Suprapubic skin (tissue), 4 donors: ENCODE measurements at places on chromosomes 5 and 9.

- no peaks in the 10 kb centered on the region for H3K36me3 ChIP-seq
- H3K4me3 ChIP-seq: no peak overlapping the region
- H3K27me3 ChIP-seq: peaks cover 5% of the 10 kb centered on the region
- DNase-seq: no peak
These were observed 144.1 kb downstream of the SEC61B start for GRCh38 chr9:99366183-99366582.

DNA sequence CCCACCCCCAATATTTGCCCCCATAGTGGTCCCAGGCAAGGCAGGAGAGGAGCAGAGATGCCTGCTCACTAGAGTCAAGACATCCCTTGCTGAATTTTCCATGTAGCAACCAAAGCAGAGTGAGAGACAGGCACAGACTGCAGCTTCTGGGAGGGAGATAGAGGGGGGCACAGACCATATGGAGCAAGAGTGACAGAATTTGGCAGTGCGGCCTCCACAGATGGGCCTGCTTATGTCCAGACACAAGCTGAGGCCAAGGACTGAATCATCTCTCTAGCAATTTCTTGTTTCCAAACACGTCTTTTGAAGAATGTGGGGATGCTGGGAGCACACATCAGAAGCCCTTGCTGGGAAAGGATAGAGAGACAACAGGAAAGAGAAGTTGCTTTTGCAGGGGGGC is 53.0 kb upstream of the ALDH1B1 start:
- H3K27ac ChIP-seq: no peak overlapping the region
- no peaks in the 10 kb centered on the region for H3K36me3 ChIP-seq
- no peak overlapping the region for H3K4me3 ChIP-seq

DNA sequence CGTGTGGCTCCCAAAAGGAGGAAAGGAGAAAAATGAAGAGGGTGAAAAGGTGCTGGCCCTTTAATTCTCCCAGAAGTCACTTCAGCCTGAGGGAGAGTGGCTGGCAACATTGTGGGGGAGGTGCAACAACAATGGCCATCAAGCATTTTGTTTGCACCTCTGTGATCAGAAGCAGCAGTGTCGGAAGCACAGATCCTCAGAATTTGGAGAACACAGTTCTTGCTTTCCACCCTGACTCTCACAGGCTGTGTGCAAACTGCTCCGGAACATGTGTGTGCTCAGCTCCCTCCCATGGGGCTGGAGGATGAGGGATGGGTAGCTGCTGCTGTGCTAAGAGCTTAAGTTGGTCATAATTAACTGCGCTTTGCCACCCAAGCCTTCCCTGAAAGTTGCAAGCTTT is 127.1 kb downstream of the DPYSL3 start:
- no peaks in the 10 kb centered on the region for H3K4me1 ChIP-seq
- peak overlapping the region; percentile 27 for H3K27ac ChIP-seq
- no peaks in the 10 kb centered on the region for H3K27me3 ChIP-seq
- DNase-seq: no peak

DNA sequence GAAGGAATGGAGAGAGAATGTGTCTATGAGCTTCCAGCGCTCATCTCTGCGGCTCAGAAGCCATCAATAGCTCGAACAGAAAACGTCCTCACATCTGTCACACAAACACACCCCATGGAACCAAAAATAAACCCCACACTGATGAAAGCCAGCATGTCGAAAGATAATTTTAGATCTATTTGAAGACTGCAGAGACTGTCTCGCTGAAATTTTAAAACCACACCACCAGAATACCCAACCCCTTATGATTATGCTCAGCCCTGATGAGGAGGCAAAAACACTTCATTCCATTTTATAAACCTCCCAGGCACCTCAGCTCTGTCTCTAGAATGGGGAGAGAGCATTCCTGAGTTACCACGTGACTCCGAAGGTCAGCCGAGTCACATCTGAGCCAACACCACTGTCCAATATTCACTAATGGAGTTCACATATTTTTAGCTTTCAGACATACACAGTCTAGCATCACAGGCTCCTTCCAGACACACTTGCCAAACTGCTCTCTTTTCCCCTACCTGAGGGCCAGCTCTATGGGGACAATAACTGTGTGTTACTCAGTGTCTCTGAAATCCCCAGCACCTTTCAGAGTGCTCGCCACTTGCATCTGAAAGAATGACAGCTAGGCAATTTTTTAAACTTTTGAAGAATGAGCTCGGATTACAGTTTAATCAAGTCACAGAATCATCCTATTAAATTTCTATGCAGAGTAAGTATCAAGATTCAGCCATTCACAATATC is 63.2 kb downstream of the SERINC5 start:
- peaks cover 3% of the 10 kb centered on the region for H3K36me3 ChIP-seq
- no peak for DNase-seq
- H3K4me3 ChIP-seq: no peak overlapping the region

GRCh38 chr9:138099803-138100598 is 222.4 kb downstream of the CACNA1B start:
- DNase-seq: no peak
- no peaks in the 10 kb centered on the region for H3K4me1 ChIP-seq

DNA sequence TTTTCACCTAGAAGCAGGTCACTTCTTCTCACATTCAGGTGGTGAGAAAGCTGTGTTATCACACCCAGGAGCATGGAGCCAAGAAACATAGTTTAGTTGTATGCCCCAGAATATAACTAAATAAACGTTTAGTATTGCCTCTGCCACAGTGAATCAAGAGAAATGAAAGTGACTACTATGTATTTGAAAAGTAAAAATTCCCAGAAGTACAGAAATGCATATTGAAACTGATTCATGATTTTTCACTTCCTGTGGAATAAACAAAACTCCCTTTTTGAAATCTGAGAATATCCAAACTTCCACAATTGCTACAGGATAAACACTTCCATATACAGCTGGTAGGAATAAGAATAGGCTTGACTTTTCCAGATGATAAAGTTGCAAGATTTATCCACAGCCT is 15.3 kb upstream of the NINJ1 start:
- H3K4me1 ChIP-seq: peaks cover 4% of the 10 kb centered on the region
- no peak for DNase-seq
- H3K4me3 ChIP-seq: no peak overlapping the region
- no peak overlapping the region for H3K27ac ChIP-seq
- H3K36me3 ChIP-seq: no peaks in the 10 kb centered on the region

- no peak for DNase-seq
- H3K4me3 ChIP-seq: no peak overlapping the region
- peaks cover 16% of the 10 kb centered on the region for H3K4me1 ChIP-seq
- H3K27me3 ChIP-seq: no peaks in the 10 kb centered on the region
- no peaks in the 10 kb centered on the region for H3K36me3 ChIP-seq
These were observed 132.9 kb upstream of the CHD1 start for GRCh38 chr5:99061711-99062110.

- DNase-seq: no peak
- H3K27me3 ChIP-seq: no peaks in the 10 kb centered on the region
These were observed 23.8 kb downstream of the LOX start for GRCh38 chr5:122054266-122054665.

GRCh38 chr5:180474569-180474968 is 19.6 kb upstream of the CNOT6 start:
- no peak overlapping the region for H3K27ac ChIP-seq
- peaks cover 4% of the 10 kb centered on the region for H3K27me3 ChIP-seq
- no peak overlapping the region for H3K4me3 ChIP-seq
- H3K4me1 ChIP-seq: peaks cover 5% of the 10 kb centered on the region

DNA sequence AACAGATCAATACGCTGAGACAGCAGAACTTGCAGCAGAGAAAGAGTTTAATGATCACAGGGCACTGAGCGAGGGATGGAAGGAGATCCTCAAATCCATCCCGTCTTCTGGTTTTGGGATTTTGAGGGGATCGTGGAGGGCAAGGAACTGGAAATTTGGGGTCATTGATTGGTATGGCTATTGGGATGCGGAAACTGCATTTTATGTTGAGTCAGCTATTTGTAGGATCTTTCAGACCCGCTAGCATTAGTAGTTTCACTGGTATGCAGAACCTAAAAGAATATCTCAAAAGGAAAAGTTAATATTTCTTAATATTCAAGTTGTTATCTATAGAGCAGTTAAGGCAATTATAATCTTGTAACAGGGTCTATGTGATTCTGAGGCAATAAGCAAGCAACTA is 771.7 kb upstream of the CTNND2 start:
- DNase-seq: no peak
- no peaks in the 10 kb centered on the region for H3K4me1 ChIP-seq
- H3K36me3 ChIP-seq: no peaks in the 10 kb centered on the region
- H3K27ac ChIP-seq: no peak overlapping the region
- no peak overlapping the region for H3K4me3 ChIP-seq

DNA sequence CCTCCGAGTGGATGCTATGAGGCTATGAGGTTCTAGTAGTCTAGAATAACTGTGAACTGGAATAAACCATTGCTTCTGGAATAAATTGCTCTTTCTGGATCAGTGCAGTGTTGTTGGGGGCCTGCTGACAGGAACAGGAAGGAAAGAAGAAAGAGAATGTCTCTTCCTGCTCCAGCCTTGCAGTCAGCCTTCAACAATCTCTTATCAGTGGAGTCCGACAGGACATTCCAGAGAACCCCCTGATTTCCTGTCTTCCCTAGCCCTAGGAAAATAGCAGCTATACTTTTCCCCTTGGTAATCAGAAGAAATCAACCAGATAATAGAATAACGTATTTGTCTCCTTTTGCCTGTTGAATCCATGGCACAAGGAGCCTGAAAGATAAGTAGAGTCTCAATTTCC is 55.4 kb downstream of the WDR36 start:
- H3K4me1 ChIP-seq: peaks cover 8% of the 10 kb centered on the region
- DNase-seq: no peak
- no peak overlapping the region for H3K27ac ChIP-seq
- no peaks in the 10 kb centered on the region for H3K36me3 ChIP-seq
- no peaks in the 10 kb centered on the region for H3K27me3 ChIP-seq
- no peak overlapping the region for H3K4me3 ChIP-seq

- DNase-seq: no peak
- no peak overlapping the region for H3K27ac ChIP-seq
- H3K4me3 ChIP-seq: no peak overlapping the region
- no peaks in the 10 kb centered on the region for H3K36me3 ChIP-seq
These were observed 730.0 kb downstream of the MAT2B start for GRCh38 chr5:164235300-164235891.

DNA sequence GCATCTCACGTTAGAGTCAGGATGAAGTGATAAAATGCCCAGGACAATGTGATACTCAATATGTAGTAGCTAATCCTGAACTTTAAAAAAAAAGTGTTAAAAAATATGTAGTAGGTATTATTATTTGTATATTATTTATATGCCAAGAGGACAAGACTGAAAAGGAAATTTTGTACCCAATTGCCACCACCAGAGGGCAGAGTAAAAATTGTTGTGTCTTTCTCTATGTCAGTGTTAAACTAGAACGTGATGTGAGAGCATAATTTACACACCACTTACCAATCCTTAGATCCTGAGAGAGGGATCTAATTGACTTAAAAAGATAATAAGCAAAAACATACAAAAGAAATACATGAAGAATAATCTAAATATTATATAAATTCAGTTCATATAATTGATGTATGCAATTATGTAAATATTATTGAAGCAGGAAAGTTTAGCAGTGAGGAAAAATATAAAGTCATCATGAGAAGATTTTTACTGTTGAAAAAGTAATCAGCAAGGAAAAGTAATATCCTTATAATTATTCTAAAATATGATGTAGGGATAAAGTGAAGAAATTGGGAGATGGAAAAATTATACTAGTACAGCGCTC is 288.9 kb downstream of the RAB3C start:
- no peak overlapping the region for H3K27ac ChIP-seq
- no peak for DNase-seq
- H3K4me1 ChIP-seq: no peaks in the 10 kb centered on the region

DNA sequence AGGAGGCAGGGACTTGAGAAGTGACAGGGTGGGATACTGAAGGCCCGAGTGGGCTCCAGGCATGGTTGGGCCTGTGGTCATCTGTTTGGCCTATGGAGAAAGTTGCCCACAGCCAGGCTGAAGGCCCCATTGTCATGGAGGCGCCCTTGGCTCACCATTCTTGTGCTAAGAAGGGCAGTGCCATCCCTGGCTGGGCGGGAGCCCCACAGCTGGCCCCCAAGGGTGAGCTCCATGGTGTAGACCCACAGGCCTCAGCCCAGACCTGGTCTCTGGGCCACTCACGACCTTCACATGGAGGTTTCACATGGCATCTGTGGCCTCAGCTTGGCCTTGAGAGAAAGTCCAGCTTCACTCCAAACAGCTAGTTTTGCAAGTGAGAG is 34.3 kb upstream of the PRDM12 start:
- no peak for DNase-seq
- H3K4me3 ChIP-seq: no peak overlapping the region
- peaks cover 100% of the 10 kb centered on the region for H3K36me3 ChIP-seq
- no peaks in the 10 kb centered on the region for H3K4me1 ChIP-seq
- H3K27me3 ChIP-seq: no peaks in the 10 kb centered on the region
- H3K27ac ChIP-seq: no peak overlapping the region

DNA sequence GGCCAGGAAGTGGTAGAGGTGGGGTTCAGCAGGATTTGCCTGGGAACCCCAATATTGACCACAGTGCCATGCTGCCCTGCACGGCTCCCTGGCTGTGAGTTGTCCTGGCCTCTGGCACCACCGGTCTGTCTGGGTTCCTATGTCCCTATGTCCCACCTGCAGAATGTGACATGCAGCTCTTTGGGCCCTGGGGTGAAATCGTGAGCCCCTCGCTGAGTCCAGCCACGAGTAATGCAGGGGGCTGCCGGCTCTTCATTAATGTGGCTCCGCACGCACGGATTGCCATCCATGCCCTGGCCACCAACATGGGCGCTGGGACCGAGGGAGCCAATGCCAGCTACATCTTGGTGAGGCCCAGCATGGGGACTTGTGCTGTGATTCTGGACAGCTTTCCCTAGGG is 2.0 kb upstream of the CACFD1 start:
- no peak overlapping the region for H3K27ac ChIP-seq
- DNase-seq: no peak
- no peaks in the 10 kb centered on the region for H3K27me3 ChIP-seq
- no peaks in the 10 kb centered on the region for H3K36me3 ChIP-seq
- no peak overlapping the region for H3K4me3 ChIP-seq

GRCh38 chr5:180313677-180314505 is 22.0 kb upstream of the MAPK9 start:
- H3K4me3 ChIP-seq: no peak overlapping the region
- H3K4me1 ChIP-seq: no peaks in the 10 kb centered on the region
- H3K36me3 ChIP-seq: peaks cover 17% of the 10 kb centered on the region
- no peak overlapping the region for H3K27ac ChIP-seq
- no peaks in the 10 kb centered on the region for H3K27me3 ChIP-seq
- no peak for DNase-seq

DNA sequence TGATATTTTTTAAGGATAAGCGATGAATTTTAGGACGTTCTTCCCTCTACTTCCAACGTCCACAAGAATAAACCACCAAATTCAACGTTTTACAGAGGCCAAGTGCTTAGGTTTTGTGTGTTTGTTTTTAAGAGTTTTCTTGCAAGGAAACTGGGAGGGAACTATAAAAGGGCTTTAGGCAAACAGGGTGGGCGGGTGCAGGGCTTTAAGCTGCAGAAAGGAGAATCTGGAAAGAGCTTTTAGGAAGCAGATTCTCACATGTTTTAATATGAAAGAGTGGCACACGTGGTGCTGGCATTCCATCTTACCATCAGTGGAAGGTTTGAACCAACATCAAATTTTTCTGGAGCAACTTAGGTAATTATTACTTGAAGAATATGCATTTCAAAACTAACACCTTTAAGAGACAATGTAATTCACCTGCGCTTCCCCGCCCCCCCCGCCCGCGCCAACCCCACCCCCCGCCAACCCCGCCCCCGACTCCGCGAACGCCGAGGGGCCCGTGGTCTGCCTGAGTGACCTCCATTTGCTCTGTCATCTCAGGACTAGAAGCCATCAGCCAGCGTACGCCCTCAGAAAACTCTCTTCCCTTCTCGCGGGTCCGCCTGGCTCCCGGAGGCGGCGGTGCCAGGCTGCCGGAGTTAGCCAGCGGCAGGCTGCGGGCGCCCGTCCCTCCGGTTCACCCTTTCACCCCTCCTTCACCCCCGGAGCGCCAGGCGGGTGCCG is 911 bp upstream of the PIK3R1 start:
- no peaks in the 10 kb centered on the region for H3K36me3 ChIP-seq
- peaks cover 27% of the 10 kb centered on the region for H3K4me1 ChIP-seq
- H3K27ac ChIP-seq: peak overlapping the region; percentile 97
- H3K27me3 ChIP-seq: no peaks in the 10 kb centered on the region
- peak overlapping the region; percentile 91 for H3K4me3 ChIP-seq
- no peak for DNase-seq
